Right atrium auricular region (tissue), 2 donors: ENCODE measurements at places on chromosomes 5 and 9.

DNA sequence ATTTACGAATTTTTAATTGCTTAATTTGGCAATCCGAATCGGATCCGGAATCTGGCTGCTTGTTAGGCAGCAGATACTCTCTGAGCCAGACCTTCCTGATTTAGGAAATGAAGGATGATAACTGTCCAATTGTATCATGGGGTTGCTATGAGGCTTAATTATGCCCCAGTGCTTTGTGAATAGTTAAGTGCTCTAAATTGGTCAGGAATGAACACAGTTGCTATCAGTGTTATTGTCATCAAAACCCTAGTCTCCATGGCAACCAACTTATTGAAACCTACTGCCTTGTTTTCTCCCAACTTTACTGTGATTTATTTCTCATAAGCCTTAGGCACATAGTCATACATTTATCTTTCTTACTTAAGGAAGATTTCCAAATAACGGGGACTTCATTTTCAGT lies 47.9 kb downstream of the MAMDC2 start:
- no peak for DNase-seq

DNA sequence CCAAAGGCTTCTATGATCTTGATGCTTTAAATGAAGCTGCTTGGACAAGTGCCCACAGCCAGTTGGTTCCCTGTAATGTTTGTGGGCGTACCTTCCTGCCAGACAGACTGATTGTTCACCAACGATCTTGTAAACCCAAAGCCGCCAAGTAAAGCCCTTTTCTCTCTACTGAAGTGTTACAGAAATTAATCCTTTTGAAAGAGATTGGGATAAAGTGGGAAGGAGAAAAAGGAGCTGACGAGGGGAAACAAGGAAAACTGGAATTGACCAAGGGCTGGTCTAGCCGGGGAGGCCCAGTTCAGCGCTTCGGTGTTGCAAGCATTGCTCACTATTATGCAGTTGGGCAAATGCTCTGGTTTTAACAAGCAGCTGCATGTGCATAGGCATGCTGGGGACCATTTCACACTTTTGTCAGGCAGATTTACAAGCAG lies 53.2 kb downstream of the ZNF474 start:
- peak; percentile 77 for DNase-seq

- DNase-seq = no peak
These were observed 335.7 kb upstream of the IZUMO3 start for GRCh38 chr9:24881361-24881760.

GRCh38 chr5:156474251-156474650 lies 147.3 kb downstream of the SGCD start:
- DNase-seq = peak; percentile 63

DNA sequence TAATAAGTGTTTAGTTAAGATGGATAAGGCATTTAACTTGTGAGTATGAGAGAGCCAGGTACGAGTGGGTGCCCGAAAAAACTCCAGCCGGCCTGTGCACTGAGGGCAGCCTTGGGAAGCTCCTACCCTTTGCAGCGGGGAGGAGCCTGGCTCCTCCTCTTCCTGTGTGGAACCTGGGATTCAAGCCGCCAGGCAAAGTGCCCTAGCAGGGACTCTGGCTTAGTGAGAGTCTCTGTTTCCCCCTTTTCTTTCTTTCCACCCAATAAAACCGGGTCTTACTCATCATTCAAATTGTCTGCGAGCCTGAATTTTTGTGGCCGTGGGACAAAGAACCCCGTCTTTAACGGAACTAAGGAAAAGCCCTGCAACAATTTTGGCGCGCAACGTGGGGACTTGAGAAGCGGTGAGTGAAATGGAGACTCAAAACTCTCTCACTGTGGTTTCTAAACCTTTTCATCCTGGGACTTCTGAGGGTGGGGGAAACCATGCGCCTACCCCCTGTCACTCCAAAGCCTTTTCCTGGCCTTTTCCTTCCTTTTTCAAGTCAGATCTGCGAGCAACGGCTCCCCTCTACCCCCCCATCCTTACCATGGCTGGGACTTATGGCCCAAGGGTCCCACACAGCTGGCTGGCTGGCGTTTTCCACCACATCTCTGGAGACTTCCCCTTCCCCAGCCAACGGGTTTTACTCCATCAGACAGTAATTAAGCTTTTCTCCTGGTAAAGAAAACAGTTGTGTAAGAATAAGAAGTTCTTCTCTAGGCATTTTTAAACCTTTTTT lies 535.7 kb upstream of the ACO1 start:
- no peak for DNase-seq

DNA sequence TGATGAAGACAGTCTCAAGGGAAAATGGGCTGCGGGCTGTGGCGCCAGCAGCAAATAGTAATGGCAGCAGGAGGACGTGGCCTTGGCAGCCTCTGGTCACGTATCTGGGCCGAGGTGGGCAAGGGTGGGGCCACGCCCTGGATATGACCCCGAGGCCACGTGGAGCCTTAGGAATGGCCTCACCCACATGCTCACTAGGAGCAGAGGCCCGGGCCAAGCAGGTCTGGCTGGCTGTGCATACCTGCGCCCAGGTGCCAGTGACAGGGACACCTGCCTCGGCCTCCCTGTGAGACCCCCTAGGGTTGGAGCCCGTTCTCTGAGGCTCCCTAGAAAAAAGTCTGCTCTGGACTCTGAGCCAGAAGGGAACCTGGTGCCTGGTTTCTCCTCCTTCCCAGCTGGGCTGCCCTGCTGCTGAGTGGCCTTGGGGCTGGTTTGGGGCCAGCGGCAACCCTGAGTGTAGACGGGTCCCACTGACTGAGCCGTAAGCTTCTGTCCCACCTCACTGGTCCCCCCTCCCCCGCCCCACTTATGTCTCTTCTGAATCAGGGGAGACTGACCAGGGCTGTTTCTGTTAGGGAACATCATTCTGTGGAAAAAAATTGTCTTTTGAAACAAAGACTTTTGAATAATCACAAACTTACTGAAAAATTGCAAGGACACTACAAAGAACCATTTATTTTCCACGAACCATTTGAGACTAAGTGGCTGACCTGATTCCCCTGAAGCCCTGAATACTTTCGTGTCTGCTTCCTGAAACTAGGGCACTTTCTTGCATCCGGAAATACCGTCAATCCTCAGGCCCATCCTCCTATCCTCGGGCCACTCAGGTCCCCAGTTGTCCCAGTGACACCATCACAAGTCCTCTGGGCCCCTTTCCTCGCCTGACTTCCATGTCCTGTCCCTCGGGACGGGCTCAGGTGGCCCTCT lies 60.8 kb downstream of the WNK2 start:
- DNase-seq = no peak

DNA sequence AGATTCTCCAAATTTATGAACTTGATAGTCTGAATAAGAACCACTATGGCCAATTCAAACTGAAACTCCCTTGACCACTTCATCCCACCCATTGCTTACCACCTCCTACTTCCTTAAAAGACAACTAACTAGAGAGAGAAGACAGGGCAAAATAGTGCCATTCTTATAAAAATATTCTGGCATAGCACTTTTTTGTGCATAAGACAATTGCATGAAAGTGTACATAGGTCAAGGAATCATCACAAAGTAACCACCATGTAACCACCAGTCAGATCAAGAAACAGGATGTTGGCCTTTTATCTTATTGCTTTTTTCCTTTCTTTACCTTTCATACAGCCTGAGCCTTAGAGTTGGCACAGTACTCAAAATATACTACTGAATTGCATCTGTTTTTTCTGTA lies 8.1 kb upstream of the ARSB start:
- no peak for DNase-seq

- DNase-seq = no peak
These were observed 3.8 kb upstream of the ZNF782 start for GRCh38 chr9:96858018-96858573.

GRCh38 chr9:133563291-133563796 lies 28.8 kb downstream of the ADAMTSL2 start:
- DNase-seq = peak; percentile 89

- DNase-seq = no peak
These were observed 78.4 kb upstream of the ACO1 start for GRCh38 chr9:32306006-32306405.
